ENCODE measurements at places on chromosomes 7 and 10. TPM values are rescaled to one million over a fixed set of nuclear protein-coding genes. Genes with fewer than 3 reads are reported as not detected.
A peak's percentile ranks its signal among the peaks of the same experiment; 100 is the strongest.

The ZPBP gene
- not detected for total RNA-seq

The UCMA gene
- total RNA-seq: not detected

GRCh38 chr10:27660711-27661110 lies 84.9 kb downstream of the MKX start:
- no peak for DNase-seq

The ASZ1 gene
- total RNA-seq: not detected

DNA sequence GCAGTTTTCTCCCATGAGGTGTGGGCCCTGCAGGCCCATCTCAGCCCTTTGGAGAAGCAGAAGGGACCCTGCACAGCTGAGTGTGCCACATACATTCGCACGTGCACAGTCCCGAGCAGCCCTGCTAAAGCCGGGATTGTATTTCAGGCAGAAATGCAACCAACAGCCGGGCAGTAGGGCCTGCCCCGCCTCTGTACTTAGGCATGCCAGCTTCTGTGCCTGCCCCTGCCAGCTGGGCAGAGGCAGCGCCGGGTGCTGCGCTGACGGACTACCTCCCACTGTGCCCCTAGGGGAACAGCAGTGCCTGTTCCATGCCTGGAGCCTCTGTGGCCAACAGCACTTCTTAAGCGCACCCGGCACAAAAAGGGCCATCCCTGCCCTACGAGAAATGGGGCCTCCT lies 170.3 kb downstream of the NEURL1 start:
- DNase-seq: no peak

The SPDYE3 gene
- total RNA-seq: not detected

GRCh38 chr7:152514771-152515105 lies 78.9 kb upstream of the KMT2C start:
- no peak for DNase-seq

GRCh38 chr7:20214921-20215669 lies 2.1 kb downstream of the MACC1 start:
- no peak for DNase-seq

The ACSM6 gene
- not detected for total RNA-seq

DNA sequence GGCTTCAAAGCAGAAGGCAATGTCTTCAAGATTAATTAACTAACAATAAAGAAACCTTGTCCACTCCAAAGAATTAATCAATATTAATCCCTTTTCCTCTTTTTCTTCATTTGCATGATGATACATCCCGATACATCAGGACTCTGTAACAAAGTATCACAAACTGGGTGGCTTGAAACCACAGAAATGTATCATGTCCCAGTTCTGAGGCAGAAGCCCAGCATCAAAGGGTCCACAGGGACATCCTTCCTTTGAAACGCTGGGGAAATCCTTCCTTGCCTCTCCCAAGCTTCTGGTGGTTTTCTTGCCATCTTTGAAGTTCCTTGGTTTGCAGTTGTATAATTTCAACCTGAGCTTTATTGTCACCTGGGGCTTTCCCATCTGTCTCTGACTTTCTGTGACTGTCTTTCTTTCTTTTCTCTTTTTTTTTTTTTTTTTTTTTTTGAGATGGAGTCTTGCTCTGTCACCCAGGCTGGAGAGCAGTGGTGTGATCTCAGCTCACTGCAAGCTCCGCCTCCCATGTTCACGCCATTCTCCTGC lies 210.2 kb upstream of the ADARB2 start:
- no peak for DNase-seq

The TMEM178B gene
- not detected for total RNA-seq

DNA sequence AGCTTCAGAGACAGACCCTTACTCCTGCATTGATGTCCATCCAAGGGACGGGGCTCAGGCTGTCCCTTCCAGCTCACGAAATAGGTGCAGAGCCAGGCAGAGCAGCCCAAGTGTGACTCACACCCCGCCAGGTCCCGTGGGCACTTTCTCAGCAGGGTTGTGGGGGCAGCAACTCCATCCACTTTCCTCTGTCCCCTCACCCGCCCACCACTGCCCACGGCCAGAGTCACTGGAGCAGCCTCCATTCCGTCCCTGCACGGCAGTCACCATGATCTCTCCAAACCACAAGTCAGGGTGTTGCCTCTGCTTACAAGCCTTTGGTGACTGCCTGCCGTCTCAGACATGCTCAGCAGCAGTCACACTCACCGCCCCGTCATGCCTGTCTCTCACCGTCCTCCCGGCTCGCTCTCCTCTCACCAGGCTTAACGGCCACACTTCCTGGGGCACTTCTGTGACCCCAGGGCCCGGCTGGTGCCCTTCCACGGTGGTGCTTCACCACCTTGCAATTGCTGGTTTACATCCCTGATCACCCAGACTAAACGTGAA lies 39.3 kb downstream of the CALML3 start:
- peak; percentile 40 for DNase-seq

The CTAGE6 gene
- total RNA-seq: 0.80 TPM

The LBX1 gene
- not detected for total RNA-seq

- no peak for DNase-seq
These were observed 14.4 kb downstream of the CAMK2G start for GRCh38 chr10:73859784-73860491.

The TEX47 gene
- total RNA-seq: not detected

The ANKRD61 gene
- not detected for total RNA-seq

The PILRA gene
- total RNA-seq: 18.8 TPM

- no peak for DNase-seq
These were observed 9.6 kb upstream of the AOC1 start for GRCh38 chr7:150842716-150843115.

GRCh38 chr10:123389520-123389919 lies 235.3 kb downstream of the BUB3 start:
- DNase-seq: no peak

The ATP6V0A4 gene
- not detected for total RNA-seq

GRCh38 chr10:24550680-24551079 lies 173.0 kb downstream of the ARHGAP21 start:
- no peak for DNase-seq

The ADRB1 gene
- total RNA-seq: 0.29 TPM

DNA sequence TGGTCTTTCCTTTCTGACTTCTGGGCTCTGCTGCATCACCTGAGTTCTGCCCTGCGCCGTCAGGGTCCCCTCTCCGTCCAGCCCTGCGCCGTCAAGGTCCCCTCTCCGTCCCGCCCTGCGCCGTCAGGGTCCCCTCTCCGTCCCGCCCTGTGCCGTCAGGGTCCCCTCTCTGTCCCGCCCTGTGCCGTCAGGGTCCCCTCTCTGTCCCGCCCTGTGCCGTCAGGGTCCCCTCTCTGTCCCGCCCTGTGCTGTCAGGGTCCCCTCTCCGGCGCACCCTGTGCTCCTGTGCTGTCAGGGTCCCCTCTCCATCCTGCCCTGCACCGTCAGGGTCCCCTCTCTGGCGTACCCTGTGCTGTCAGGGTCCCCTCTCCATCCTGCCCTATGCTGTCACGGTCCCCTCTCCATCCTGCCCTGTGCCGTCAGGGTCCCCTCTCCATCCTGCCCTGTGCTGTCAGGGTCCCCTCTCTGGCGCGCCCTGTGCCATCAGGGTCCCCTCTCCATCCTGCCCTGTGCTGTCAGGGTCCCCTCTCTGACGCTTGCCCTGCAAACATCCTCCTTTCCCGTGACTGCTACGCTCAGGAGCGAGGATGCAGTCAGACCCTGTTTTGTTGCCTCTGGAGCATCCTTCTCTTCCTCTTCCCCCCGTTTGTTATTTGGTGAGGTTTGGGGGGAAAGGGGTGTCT lies 66.4 kb downstream of the INPP5A start:
- DNase-seq: no peak

The CAV2 gene
- 0.93 TPM for total RNA-seq

The NAT16 gene
- total RNA-seq: not detected

DNA sequence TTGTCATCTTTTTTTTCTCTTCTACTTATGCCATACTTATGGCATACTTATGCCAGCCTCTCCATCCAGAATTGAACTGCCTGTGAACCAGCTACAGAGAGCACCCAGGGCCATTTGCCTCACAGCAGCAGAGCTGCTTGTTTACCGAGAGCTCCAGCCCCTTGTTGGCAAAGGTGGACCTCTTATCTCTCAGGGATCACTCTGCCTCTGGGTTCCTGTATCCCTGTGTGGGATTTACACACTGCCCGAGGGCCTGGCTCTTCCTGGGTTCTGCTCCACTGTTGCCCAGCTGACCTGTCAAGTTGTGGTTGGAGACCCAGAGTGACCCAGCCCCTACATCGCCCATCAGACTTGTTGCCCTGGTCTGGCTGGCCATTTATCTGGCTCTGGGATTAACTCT lies 22.3 kb downstream of the MRPS33 start:
- DNase-seq: no peak

DNA sequence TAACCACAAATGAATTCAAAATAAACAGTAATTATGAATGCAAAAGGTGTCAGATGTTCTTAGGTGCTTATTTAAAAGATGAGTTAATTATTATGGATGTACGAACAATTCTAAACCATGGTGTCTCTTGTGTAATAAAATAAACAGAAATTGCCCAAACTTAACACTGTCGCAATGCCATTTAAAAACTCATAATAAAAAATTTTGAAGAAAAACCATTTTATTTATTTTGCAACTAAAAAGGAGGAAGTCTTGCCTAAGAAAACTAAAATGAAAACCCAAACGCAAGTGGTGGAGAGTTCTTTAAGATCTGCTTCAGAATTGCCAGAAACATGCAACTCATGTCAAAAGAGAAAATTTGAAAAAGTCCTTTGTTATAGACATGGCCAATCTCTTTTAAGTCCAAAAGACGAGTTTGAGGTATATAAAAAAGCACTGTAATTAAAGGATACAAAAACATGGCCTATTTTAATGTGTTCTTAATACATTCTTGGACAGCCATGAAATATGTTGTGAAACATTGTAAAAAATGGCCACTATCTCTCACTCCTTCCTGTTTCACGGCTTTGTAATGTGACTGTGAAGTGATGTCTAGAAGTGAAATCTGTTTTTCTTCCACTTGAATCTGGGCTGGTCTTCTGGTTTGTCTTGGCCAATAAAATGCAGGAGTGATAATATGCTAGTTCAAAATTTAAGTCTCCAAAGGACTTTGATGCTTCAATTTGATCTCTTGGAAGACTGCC lies 322.9 kb downstream of the PRPF18 start:
- no peak for DNase-seq

DNA sequence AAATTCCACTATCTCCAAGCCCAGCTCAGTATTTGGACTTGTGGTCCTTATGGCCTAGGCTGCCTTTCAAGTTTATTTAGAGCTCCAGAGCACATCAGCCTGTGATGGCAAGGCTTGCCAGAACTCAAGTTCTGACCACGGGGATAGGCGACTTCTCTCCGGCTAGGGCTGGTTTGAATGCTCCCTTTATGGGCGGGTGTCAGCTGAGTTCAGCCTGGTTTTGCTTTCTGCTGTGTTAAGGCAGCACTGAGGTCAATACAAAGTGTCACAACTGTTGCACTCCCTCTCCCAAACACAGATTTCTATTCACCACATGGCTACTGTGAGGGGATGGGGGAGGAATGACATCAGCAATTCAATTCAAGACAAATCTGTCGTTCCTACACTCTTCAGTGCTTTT lies 318.1 kb upstream of the MYO3A start:
- no peak for DNase-seq

- DNase-seq: no peak
These were observed 139.0 kb upstream of the ZNF438 start for GRCh38 chr10:31170636-31171035.

The HTRA1 gene
- 0.32 TPM for total RNA-seq

- DNase-seq: no peak
These were observed 905.0 kb downstream of the LRMDA start for GRCh38 chr10:76336213-76336963.

DNA sequence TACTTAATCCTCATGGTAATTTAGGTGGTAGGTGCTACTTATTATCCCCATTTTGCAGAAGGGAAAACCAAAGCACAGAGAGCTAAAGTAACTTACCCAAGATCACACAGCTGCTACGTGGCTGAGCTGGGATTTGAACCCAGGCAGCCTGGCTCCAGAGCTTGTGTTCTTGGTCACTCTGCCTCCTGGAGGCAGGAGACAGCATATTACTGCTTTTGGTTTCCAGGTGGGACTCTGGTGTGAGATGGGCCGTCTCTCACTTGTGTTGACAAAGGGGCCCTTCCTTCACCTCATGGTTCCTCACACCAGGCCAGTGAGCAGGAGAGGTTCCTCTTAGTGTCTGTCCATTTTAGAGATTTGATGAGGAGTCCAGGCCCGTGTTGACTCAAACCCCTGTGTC lies 79.8 kb upstream of the PPIF start:
- no peak for DNase-seq

DNA sequence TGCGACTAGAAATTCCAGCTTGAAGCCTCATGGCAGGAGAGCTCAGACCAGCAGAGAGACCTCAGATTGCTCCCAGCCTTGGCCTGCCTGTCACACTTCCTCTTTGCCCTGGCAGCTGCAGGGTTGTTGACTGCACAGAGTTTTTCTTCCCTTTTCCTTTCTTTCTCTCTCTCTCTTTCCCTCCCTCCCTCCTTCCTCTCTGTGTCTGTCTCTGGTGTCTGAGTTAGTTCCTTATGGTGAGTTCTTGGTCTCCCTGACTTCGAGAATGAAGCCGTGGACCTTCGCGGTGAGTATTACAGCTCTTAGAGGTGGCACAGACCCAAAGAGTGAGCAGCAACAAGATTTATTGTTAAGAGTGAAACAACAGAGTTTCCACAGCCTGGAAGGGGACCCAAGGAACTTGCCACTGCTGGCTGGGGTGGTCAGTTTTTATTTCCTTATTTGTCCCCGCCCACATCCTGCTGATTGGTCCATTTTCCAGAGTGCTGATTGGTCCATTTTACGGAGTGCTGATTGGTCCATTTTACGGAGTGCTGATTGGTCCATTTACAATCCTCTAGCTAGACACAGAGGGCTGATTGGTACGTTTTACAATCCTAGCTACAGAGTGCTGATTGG lies 266.3 kb downstream of the RPS24 start:
- DNase-seq: no peak

DNA sequence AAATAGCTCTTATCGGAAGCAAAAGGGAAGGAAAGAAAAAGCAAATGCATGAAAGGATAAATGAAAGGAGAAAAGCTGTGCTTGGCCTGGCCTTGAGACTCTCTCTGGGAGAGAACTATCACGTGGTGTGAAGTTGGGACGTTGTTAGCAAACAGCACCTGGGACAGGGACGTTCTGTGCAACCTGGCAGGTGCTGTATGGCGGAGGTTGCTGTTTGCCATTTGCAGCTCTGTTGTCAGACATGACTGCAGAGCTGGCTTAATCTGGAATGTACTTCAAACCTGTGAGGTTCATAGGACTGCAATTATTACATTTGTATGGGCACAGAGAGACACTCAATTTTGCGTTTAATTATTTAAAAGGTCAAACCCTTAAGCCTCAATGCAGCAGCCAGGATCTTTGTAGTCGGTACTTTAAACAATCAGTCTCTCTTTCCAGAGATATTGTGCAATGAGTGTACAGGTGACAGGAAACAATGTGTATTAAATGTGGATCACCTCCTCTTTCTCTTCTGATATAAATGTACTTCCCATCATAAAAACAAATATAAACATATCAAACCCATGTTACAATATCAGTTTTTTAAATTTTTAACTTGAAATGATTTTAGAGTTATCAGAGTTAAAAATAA lies 800.5 kb upstream of the KCND2 start:
- DNase-seq: no peak

The PCLO gene
- total RNA-seq: not detected

- DNase-seq: no peak
These were observed 359.0 kb upstream of the ANKRD30A start for GRCh38 chr10:36766415-36766810.

The TRIL gene
- total RNA-seq: 0.13 TPM
